A549 treated with CpdA at 1 μM for 4 hours (cell line): ENCODE measurements at places on chromosomes 3 and 15. TPM values are rescaled to one million over a fixed set of nuclear protein-coding genes. Genes with fewer than 3 reads are reported as not detected.

ZNF717 gene
- 2.5 to 3.9 TPM (median 3.0 TPM) in 5 replicates for total RNA-seq

GOLGA8S gene
- 0.10 to 0.20 TPM (median 0.15 TPM) in 5 replicates for total RNA-seq

BLM gene
- 10.9 to 14.5 TPM (median 12.9 TPM) in 5 replicates for total RNA-seq

CLDN11 gene
- 0.14 to 0.26 TPM (median 0.22 TPM) in 5 replicates for total RNA-seq

SATB1 gene
- total RNA-seq, result 0.08 to 0.13 TPM (median 0.09 TPM) in 3 of 5 replicates, not detected in the others

KBTBD12 gene
- total RNA-seq, result not detected in 5 replicates

AGBL1 gene
- total RNA-seq, result not detected in 5 replicates

C2CD4A gene
- 0.02 to 0.05 TPM (median 0.04 TPM) in 4 of 5 replicates, not detected in the other for total RNA-seq

ZNF621 gene
- 4.8 to 7.7 TPM (median 6.4 TPM) in 5 replicates for total RNA-seq

ROBO2 gene
- not detected in 5 replicates for total RNA-seq

PLSCR2 gene
- not detected in 5 replicates for total RNA-seq

ZDHHC23 gene
- total RNA-seq, result 3.3 to 3.6 TPM (median 3.5 TPM) in 5 replicates
